ENCODE measurements at places on chromosomes 6 and 20.
A peak's percentile ranks its signal among the peaks of the same experiment; 100 is the strongest.

- no peak for DNase-seq
Measured at GRCh38 chr20:12293900-12294299, 376.2 kb downstream of the BTBD3 start.

- DNase-seq = no peak
Measured at GRCh38 chr6:141925001-141925400, 207.7 kb upstream of the GJE1 start.

GRCh38 chr20:25206063-25206403 is 10.5 kb downstream of the ENTPD6 start:
- no peak for DNase-seq

DNA sequence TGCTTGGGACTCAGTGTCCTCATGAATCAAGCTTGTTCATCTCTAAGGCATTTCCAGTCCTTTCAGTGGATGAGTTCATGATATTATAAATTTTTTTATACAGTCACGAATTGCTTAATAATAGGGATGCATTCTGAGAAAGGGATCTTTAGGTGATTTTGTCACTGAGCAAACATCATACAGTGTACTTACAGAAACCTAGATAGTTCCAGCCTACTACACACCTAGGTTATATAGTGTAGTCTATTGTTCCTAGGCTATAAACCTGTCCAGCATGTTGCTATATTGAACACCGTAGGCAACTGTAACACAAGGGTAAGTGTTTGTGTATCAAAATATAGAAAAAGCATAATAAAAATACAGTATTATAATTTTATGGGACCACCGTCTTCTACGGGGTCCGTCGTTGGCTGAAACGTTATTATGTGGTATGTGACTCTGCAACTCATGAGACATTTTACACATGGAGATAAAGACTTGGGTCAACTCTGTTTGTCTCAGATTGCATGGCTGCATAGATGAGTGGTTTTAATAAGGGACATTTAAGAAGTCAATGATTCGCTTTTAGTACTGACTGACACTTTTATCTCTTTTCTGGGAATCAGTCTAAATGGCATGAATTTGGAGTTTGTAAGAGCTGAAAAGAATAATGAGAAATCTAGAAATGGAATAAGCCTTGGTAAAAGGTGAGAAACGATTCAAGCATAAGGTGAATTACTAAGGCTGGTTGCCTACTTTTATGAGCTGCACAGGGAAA is 33.2 kb downstream of the CLIC5 start:
- no peak for DNase-seq

- DNase-seq = no peak
Measured at GRCh38 chr20:60087563-60088105, 129.4 kb downstream of the CDH26 start.

- peak; percentile 48 for DNase-seq
Measured at GRCh38 chr6:26607434-26608230, 10.9 kb downstream of the ABT1 start.

- no peak for DNase-seq
Measured at GRCh38 chr6:105902401-105903031, 183.6 kb upstream of the PRDM1 start.

DNA sequence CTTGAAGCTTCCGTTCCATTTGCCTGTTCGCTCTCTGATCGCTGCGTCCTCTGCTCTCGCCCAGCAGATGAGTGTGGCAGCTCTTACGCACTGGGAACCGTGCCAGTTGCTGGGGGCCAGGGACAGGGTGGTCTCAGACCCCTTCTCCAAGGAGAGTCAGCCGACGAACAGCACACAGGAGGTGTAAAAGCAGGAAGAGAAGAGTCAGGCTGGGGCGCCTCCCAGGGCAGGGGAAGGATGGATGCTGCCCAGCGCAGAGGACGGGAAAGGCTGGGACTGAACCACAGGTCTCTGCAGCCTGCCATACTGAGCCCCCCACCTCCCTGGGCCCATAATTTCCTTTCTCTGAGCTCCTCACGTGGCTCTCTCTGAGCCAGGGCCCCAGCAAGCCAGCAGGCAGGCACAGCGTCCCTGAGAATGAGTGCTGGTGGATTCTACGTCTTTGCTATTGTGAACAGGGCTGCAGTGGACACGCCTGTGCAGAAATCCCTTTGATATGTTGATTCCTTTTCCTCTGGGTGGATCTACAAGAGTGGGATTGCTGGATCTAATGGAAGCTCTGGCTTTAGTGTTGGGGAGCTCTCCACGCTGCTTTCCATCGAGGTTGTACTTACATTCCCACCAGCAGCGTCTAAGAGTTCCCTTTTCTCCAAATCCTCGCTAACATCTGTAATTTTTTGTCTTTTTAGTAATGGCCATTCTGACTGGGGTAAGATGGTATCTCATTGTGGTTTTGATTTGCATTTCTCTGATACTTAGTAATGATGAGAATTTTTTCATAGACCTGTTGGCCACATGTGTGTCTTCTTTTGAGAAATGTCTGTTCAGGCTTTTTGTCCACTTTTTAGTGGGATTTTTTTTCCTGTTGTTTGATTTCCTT is 104.1 kb downstream of the PSMB1 start:
- DNase-seq = no peak

Measured in hematopoietic multipotent progenitor cell treated with erythropoietin and hydrocortisone succinate and interleukin-3 and kit ligand, for 17 days (in vitro differentiated cells).